ENCODE measurements at places on chromosomes 2 and 18.

GRCh38 chr2:64318476-64318748, 135.6 kb upstream of the LGALSL start:
- DNase-seq = no peak

GRCh38 chr18:66280470-66280869, 323.4 kb downstream of the CDH19 start:
- DNase-seq = peak; percentile 2

DNA sequence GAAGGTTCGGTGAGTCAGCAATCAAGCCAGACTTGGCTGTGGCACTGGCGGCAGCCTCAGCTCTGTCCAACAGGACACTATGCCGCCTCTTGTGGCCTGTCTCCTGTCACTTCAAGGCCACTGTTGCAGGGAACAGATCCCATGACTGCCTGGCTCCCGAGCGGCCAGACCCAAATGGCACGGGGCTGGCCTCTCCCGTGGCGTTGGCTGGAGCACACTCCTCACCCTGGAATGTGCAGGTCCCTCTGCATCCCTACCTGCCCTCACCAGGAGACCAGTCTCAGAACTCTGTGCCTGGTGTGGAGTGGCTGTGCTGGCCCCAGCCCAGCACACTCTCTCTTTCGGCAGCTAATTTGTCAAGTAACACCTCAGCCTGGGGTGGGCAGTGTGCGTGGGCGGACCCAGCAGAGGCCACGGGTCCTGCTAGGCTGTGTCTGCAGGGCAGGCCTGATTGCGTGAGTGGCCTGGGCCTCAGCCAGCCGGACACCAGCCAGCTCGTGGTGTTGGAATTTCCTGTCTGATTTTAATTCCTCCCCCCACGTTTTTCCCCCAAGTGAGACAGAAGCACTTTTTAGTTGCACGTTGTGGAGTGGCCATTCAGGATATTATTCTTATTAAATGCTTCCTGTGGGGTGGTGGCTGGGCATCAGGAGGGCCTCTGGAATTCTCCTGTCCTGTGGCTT, 179.3 kb downstream of the GLI2 start:
- DNase-seq = no peak

- DNase-seq = no peak
These were observed 102.0 kb downstream of the MAP2 start for GRCh38 chr2:209525834-209526281.

- DNase-seq = no peak
These were observed 6.1 kb upstream of the TMEM185B start for GRCh38 chr2:120229341-120229740.

GRCh38 chr2:27294928-27295327, 12.7 kb downstream of the TRIM54 start:
- no peak for DNase-seq

DNA sequence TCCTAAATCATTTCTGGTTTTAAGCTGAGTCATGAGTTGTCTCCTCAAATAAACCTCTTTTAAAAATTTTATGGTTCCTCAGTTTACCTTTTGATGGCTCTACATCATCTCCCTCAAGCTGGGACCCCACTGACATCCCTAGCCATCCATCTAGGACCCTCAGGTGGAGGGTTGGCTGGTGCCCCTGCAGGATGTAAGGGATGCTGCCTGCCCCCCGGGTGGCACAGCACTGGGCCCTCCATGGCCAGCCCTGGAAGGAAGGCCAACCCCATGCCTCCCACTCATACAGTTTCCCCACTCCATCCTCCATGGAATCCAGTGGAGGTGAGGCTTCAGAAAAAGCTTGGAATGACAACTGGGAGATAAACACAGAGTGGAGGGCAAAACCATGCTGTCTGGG, 17.2 kb upstream of the GPC1 start:
- no peak for DNase-seq

DNA sequence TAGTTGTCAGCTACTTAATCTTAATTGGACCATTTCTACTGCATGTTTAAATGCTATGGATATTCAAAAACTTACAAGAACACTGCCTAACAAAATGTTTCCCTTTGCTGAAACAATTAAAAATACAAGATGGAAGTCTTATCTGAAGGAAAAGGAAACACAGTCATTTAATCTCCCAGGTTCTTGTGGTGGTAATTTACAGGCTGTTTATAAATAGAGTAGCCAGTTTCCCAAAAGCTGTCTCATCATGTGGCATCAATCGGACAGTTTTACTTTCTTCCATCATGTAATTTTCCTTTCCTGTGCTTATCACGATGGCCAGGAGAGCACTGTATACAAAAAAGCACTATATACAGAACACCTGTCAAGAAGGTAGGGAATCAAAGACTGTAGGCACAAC, 368.1 kb downstream of the ZEB2 start:
- DNase-seq = no peak

DNA sequence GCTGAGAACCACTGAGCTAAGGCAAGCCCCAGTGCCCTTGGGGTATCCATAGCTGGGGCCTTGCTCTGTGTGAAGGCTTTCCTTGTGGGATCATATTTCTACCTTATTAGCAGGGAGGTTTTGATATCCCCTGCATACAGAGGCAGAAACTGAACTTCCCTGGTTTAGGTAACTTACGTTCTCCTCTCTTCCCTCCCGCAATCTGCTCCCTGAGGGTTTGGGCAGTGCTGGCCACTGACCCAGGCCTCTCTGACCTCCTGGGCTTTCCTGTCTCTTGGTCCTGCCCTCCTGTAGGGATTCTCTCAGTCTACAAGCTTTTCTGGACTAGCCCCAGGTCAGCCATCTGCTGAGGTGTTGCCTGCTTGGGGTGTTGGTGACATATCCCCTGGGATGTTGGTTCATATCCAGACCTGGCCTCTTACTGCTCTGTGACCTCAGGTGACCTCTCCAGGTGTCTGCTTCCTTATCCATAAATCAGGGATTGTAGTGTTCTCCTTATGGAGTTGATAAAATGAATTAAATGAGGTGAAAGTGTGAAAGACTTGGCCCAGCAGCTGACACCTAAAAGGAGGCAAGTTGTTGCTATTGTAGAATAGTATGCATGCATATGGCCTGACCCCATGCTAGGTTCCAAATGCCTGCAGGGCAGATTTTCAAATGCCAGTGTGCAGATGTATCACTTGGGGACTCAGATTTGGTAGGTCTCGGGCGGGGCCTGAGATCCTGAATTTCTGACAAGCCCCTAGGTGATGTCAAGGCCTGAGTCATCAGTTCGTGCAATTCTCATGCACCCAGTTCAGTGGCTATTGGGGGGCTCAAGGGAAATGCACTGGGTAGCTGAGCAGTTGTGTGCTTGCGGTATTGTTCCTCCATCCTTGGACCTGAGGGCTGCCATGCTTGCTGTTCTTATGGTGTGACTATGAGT, 106.6 kb downstream of the FHOD3 start:
- no peak for DNase-seq

GRCh38 chr2:16691261-16691660, 25.6 kb upstream of the CYRIA start:
- no peak for DNase-seq

- DNase-seq = no peak
These were observed 25.8 kb downstream of the CIDEA start for GRCh38 chr18:12279781-12280531.

DNA sequence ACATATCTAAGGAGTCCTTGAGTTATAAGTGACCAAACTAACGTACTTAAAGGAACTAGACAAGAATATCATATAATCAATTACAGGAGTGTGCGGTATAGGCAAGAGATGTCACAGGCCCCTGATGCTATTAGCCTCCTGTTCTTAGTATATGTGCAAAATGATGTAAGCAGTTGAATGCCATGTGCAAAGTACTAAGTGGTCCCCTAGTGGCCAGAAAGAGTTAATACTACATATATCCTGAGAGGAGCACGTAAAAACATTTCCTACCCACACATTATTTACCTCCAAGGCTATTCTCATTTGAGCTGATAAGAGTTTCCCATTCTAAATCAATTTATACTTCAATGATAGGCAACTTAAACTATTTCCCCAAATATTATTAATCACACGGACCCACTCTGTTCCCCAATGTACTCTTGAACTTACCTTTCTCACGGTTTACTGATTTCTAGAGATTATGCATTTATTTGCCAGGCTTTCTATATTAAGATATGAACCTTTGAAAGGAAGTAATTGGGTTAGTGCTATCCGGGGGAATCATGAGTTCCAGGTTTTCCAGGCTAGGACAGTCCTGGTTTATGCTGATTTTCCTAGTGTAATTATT, 158.0 kb upstream of the KLHL14 start:
- DNase-seq = peak; percentile 62

DNA sequence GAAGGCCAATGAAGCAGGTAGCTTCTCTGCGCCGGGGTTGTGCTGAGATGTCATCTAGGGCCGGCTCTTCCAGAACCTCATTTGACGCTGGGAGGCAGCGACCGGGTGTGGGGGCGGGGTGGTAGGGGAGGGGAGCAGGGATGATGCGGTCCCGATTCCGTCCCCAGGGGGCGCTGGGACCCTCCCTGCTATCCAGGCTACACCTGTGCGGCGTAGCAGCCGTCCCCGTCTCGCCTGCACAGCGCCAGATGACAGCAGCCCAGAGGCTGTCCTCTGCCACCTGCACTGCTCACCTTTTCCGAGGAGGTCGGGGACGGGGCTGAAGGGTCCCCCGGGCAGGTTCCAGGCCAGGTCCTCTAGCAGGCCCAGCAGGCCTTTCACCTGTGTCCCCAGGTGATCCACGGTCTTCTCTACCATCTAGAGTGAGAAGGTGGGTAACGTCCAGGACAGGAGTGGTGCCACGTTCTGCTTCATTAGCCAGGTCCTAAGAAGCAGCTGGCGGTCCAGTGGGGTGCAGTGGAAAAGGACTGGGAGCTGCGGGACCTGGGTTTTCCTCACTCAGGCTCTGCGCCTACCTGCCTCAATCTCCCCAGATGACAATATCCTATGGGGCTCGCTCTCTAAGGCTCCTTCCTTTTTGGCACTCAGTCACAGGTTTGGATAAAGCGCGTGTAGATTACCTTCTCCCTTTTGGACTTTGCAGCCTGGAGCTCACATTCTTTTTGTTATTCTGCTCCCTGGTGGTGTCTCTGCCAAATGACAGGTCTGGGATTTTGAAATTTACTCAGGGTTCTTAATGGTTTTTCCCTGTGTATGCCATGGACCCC, 56.0 kb upstream of the RAB6C start:
- DNase-seq = peak; percentile 67

DNA sequence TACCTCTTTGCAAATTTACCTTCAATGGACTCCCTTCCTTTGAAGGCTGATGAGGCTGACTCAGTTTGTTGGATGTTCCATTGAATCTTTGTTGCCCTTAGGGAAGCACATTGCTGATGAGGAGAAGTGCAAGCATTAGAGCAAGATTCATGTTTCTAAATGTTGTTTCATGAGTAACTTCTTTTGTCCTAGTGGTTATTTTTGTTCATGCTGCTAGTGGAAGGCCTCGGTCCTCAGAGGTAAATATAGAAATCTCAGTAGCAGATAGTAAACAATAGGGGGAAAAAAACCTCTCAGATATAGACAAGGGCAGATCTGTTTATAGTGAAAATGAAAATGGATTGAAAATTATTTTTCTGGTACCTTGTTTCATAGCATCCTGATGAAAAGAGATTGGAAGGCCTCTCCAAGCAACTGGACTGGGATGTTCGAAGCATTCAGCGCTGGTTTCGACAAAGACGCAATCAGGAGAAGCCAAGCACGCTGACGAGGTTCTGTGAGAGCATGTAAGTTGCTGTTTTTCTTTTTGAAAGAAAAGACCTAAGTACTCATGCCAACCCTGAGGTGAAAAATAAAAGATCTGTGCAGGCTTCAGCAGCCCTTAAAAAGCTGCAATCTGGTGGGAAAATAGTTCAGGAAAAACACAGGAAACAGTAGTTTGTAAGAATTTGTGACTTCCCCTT, 104.9 kb downstream of the CERS6 start:
- DNase-seq = no peak

DNA sequence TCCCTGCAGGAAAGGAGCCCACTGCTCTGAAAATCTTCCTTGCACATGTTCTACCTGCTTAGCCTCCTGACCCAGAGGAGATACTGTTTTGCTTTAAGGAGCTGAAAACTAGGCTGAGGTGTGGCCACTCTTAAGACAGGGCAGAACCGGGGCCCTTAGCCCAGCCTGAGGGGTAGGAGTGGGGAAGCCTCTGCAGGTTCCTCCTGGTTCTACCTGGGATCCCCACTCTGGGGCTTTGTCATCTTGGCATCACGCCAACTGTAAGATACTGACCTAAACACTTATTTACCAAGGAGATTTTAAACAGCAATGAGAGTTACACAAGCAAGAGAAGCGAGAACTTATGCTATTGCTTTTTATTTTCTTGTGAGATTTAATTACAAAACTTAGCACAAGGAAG, 86.9 kb downstream of the KCTD1 start:
- DNase-seq = no peak

DNA sequence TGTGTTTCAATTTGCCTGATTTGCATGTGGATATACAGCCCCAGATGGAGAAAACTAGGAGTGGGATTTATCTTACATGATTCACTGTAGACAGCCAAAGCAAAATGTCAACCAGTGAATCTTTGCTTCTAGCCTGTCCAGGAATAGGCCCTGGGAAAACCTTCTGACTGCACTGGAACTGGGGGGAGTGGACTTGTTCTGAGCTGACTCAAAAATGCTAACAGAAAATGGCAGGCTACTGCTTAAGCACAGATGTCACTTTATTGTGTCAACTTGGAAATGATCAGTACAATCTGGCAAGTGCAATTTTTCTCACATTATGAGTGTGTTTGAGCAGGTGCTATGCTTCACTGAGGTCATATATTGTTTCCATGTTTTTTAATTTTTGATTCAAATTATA, 593.7 kb downstream of the NRXN1 start:
- no peak for DNase-seq

- no peak for DNase-seq
These were observed 15.3 kb upstream of the TGIF1 start for GRCh38 chr18:3434685-3435084.

GRCh38 chr2:27441958-27442919, at the start of gene KRTCAP3:
Gene KRTCAP3, plus strand, starts transcription at chr2:27442381. Its CDS starts 32 bp downstream, at chr2:27442413.
- DNase-seq = peak; percentile 88

DNA sequence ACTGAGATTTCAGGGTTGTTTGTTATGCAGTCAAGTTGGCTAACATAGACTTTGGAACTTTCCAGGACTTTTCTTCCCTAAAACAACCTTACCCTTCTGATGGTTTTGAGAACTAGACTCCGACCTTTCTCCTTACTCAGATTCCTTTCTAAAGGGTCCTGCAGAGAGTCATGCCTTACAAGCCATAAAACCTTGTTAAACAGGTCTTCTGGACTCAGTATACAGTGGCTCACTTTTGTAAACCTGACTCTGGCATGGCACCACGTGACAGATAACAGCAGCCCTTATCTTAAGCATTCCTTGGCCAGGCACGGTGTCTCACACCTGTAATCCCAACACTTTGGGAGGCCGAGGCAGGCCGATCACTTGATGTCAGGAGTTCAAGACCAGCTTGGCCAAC, 253.2 kb upstream of the RAB6C start:
- DNase-seq = peak; percentile 73

- no peak for DNase-seq
These were observed 25.6 kb downstream of the EMX1 start for GRCh38 chr2:72942881-72943418.

DNA sequence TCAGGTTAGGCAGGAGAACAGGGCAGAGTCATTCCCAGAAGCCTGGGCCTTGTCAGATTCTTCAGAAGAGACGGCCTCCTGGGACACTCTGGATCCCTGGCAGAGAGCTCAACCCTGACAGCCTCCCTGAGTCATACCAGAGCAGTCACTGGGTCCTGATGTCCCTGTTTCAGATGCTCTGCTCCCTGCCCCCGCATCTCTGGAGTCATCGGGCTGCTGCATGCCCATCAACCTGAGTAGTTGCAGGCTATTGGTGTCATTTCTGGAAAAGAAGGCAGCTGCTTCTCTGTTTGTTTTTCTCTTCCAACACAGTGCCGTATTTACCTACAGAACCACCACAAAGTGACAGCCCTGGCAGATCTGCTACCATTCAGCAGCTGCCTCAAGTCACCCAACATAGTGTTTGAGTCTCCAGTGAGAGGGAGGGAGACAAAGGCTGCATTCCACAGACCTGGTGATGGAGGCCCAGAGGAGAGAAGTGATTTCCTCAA, 145.1 kb downstream of the B3GNT2 start:
- peak; percentile 71 for DNase-seq
